ENCODE measurements at places on chromosomes 16 and 17.

DNA sequence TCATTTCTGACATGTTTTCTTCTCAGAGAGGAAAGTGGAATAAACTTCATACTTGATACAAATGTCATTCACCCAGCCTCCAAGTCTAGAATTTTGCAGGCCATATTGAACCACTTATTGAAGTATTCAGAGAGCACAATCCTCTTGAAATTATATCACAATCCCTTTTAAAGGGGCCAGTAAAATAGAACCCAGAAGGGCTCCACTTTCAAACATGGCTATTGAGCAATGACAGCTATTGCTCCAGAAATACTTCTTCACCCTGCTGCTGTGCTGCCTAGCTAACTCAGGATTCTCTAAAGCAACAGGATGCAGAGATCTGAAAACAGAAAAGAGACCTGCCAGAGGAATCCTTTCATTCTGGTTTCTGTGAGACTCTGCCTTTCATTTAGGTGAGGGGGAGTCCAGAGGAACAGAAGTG lies 275.0 kb upstream of the CDH5 start:
- DNase-seq = no peak

DNA sequence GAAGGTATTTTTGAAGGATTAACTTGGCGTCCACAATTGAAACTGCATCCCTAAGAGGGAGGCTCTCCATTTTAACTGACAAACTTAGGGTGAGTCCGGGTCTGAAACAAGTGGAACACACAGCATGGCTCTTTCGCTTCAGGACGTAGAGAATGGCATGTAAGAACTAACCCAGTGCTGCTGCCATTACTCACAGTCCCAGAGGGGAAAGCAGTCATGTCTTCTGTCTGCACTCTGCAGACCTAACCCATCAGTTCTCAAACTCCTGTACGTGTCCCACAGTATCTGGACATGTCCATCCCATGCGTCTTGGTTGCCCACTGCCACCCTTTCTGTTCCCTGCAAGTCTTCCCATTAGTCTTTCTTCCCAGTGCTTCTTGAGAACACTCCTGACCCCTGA lies 563 bp downstream of the ST6GALNAC1 start:
- DNase-seq = no peak

GRCh38 chr17:29412780-29413565 lies 22.8 kb downstream of the TAOK1 start:
- no peak for DNase-seq

GRCh38 chr17:59152925-59153324 lies 2.1 kb downstream of the SKA2 start:
- DNase-seq = no peak

- DNase-seq = no peak
Measured at GRCh38 chr17:63382826-63383225, 63.3 kb downstream of the CYB561 start.

- no peak for DNase-seq
Measured at GRCh38 chr17:38898812-38899348, 26.5 kb upstream of the LASP1NB start.

DNA sequence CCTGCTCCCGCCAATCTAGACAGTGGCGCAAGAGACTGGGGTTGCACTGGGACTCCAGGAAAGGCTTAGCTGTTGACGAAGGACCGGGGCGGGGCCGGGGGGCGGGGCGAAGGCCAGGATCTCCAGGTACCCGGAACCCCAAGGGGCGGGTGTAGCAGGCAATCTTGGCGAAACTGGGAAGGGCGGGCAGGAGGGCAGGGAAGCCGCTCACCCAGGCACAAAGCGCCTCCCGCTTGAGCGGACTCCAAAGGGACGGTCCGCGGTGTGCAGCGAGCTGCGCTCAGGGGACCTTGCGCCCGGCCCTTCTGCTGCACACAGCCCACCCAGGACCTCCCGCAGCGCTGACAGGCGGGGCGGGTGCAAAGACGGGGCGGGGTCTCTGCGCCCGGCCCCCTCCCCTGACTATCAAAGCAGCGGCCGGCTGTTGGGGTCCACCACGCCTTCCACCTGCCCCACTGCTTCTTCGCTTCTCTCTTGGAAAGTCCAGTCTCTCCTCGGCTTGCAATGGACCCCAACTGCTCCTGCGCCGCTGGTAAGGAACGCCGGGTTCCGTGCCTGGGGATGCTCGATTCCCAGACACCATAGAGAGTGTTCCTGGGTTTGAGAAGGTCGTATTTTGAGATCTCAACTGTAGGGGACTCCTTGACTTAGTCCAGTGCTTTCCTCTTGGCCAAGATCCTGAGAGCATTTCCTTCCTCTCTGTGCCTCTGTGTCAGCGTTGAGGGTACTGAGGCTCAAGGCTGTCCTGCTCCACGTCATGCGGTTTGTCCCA lies at the start of gene MT1F:
MT1F (plus strand) TSS at position 405 of the 772 bp plus-strand sequence; CDS start at position 505, 100 bp downstream.
- DNase-seq = no peak

DNA sequence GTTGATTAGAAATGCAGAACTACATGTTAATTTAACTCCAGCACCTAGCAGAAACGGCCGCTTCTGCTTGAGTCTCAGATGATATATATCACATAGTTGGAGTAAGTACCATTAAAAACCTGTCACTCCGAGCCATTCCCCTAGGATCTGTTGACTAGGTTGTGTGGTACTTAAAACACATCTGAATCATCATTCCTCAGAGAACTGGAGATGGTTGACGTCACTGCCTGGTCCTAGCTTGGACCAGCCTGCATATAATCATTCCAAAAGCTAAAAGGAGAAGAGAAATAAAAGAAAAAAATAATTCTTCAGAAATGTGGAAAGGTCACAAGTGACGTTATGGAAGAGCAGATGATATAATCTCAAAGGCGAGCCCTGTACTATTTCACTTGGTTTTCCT lies 31.3 kb upstream of the RASL10B start:
- DNase-seq = no peak

DNA sequence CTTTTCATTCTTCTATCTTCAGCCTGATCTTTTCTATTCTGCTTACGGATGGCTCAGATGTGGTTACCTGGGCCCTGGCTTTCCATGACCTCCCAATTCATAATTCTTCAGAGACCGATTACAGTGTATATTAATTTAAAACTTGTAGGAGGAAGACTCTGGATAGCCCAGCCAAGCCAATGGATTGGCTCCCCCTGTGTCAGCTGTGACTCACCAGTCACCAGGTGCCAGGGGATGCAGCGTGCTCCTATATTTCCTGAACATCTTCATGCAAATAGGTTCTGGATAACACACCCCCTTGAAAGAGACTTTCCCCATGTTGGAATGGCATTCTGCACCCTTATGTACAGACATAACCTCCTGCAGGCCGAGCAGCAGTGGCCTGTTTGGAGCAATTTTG lies 208.3 kb upstream of the WSCD1 start:
- DNase-seq = no peak

GRCh38 chr16:1461146-1461545 lies 13.7 kb downstream of the CLCN7 start:
- no peak for DNase-seq

- no peak for DNase-seq
Measured at GRCh38 chr16:49940464-49941224, 84.4 kb upstream of the CNEP1R1 start.

- peak; percentile 28 for DNase-seq
Measured at GRCh38 chr17:16962804-16963203, 9.1 kb downstream of the TNFRSF13B start.
